ENCODE measurements at places on chromosomes 11 and 22.
A peak's percentile ranks its signal among the peaks of the same experiment; 100 is the strongest.

DNA sequence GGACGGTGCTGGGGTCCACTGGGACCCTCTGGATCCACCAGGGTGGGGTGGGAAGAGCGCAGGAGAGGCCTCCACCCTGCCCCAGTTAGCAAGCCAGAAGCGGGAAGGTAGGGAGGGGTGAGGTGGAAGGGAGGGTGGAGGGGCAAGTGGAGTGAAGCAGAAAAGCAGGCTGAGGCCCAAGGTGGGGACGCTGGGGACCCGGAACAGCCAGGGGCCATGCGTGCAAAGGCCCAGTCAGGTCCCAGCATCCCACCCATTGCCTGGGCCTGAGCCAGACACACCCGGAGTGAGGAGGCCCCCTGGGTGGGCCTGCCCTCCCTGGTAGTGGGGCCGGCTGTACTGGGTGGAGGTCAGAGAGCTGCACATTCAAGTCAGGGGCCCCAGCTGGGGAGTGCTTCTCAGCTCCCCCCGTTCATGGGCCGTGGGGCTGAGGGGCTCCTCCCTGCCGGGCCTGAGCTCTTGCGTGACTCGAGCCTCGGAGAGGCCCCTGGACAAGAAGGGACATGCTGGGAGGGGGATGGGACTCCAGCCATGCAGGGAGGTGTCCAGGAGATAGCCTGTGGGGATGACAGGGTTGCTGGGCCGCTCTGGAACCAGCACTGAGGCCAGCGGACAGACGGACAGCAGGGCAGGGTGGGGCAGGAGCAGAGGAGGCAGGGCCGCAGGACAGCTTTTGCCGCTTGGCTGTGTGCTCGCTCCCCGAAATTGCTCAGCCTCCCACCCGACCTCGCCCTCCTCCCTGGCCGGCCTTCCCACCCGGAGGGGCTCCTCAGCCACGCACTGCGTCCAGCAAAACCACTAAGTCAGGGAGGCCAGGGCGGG, 7.7 kb downstream of the TNNT3 start:
- peak; percentile 46 for DNase-seq

DNA sequence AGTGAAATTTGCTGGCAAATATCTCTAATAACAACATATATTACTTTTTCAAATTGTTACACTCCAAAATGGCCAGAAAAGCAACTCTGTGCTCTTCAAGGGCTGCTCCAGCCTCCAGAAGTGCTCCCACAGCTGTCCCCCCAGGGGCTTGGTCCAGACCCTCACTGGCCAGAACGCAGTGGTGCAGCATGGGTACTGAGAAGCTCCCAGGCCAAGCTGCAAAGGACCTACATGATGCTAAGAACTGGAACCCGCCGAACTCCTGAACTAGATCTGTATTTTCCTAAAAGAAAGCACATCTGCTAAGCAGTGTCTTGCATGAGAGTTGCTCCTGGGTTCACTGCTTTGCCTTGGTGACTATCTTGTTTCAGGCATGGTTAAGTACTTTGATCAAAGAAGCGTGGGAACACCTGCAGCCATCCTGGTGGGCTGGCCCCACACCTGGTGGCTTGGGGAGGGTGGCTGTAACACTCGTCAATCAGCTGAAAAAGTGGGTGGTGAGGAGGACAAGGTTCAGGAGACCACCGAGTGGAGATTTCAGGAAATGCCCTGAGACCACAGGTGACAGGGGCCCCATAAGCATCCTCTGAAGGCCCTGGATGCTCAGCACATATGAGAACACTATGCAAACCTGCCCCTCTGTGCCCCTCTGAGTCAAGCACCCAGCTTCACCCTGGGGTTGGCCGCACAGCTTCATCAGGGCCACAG, 72.7 kb upstream of the PITPNB start:
- DNase-seq, result no peak

GRCh38 chr11:8715501-8715900, 32.9 kb downstream of the RPL27A start:
- no peak for DNase-seq

- no peak for DNase-seq
Observed at GRCh38 chr11:69787906-69788305, 12.8 kb upstream of the FGF4 start.

DNA sequence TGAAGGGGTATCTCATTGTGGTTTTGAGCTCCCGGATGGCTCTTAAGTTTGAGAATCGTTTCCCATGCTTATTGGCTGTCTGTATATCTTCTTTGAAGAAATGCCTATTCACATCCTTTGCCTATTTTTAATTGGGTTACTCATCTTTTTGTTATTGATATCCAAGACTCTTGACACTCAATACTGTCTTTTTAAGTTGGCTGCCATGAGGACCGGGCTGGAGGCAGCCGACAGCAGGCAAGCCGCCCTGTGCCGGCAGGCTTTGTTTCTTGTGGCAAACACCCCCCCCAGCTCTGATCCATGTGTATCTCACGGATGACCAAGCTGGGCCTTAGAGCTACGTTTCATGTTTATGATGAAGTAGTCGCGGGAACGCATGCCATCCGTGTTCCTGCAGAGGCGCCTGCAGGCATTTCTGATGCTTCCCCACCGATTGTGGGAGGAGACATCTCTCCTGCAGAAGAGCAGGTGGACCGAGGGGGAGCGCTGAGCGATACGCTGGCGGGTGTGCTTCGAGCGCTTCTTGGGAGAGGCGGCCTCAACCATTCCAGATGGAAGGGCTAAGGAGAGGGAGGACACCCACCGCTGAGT, 95.8 kb downstream of the TBC1D22A start:
- DNase-seq, result peak; percentile 16

- no peak for DNase-seq
Observed at GRCh38 chr22:27122574-27122973, 465.2 kb downstream of the MIAT start.

- no peak for DNase-seq
Observed at GRCh38 chr11:810040-810567, 337 bp downstream of the RPLP2 start.

Measured in ELF-1 (cell line).